ENCODE measurements at places on chromosomes 2 and 18. TPM values are rescaled to one million over a fixed set of nuclear protein-coding genes. Genes with fewer than 3 reads are reported as not detected.

The GPR45 gene
- total RNA-seq: not detected

The HOXD13 gene
- total RNA-seq: not detected

The RAB6D gene
- total RNA-seq: 0.22 TPM

The HOXD12 gene
- total RNA-seq: not detected

The RAB6C gene
- not detected for total RNA-seq

The ALKAL2 gene
- total RNA-seq: 10.4 TPM

The MOGAT1 gene
- total RNA-seq: 0.67 TPM

The LRP1B gene
- total RNA-seq: not detected

The SOWAHC gene
- total RNA-seq: 17.8 TPM

The PAX8 gene
- not detected for total RNA-seq

The CYP26B1 gene
- total RNA-seq: 0.36 TPM

The VIT gene
- not detected for total RNA-seq

DNA sequence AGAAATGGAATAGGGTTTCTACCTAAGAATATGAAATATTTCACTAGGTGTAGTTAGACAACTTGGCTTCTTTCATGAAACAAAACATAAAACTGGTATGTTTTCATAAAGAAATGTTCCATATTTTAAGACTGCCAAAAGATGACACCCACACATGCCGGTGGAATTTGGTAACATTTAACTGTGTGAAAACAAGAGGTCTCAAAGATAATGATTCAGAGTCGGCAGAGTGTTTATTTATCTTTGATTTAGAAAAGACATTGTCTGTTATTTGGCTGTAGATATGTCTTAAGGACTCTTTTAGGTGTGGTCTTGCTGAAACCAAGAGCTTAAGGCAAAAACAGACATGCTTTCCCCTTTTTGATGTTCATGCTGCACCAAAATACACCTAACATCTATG lies 63.5 kb upstream of the FN1 start:
- DNase-seq: no peak

- no peak for DNase-seq
Observed at GRCh38 chr2:234702731-234703225, 205.9 kb upstream of the ARL4C start.

- DNase-seq: no peak
Observed at GRCh38 chr2:160506371-160507045, 12.9 kb upstream of the RBMS1 start.

- DNase-seq: no peak
Observed at GRCh38 chr18:49028091-49028490, 77.3 kb upstream of the SMAD7 start.

GRCh38 chr2:196075196-196075595 lies 6.6 kb upstream of the DNAH7 start:
- no peak for DNase-seq

GRCh38 chr2:47784352-47784851 lies 1.5 kb downstream of the MSH6 start:
- no peak for DNase-seq

GRCh38 chr2:199987586-199987985 lies 32.2 kb downstream of the MAIP1 start:
- no peak for DNase-seq

DNA sequence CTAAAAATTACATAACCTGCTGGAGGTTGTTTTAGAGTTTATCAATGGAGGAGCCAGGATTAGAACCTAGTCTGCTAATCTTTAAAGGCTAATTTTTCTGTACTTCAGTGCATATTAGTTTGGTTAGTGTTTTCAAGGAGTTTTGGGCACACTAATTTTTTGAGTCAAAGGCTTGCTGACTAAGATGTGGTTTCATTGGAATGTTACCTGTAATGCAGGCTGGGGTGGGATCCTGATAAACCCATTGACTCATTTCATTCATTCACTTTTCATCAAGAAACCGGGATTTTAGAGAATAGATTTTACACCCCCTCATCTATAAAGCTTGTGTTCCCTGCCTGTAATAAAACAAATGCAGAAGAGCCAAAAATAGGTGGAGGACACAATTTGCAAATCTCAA lies 91.9 kb upstream of the IL1R2 start:
- no peak for DNase-seq

DNA sequence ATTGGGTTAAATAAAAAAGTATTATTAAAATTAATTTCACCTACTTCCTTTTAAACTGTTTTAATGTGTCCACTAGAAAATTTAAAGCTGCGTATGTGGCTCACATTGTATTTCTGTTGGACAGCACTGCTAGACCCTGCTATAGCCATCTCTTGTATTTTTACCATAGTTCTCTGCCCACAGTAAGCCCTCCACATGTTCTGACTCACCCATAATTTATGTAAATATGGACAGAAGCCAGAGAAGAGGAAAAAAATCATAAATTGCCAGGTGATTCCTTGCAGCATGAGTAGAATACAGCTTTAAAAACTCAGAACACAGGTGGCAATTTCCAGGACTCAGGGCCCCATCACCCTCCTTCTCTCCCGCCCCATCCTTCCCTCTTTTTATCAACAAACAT lies 142.4 kb upstream of the MEX3C start:
- no peak for DNase-seq

- DNase-seq: peak; percentile 93
Observed at GRCh38 chr2:120206022-120206581, 17.1 kb downstream of the TMEM185B start.

DNA sequence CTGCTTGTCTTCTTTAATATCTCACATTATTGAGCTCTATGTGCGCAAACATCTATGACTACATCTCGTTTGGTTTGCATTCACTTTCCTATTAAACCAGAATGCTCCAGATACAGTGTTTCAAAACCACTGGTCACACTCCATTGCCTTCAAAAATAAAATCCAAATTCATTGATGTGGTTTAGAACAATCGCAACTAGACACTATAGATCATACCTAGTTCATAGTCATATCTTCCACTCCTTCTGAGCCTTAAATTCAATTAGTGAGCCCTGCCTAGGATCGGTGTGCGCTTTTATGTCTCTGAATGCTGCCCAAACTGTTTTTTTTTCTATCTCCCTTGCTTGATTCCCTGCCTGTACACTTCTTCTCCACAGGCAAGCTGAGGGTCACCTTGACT lies 238.5 kb upstream of the RGPD4 start:
- no peak for DNase-seq

- DNase-seq: no peak
Observed at GRCh38 chr18:63817441-63818051, 42.3 kb downstream of the SERPINB7 start.

- DNase-seq: no peak
Observed at GRCh38 chr2:120704696-120705095, 31.0 kb upstream of the GLI2 start.

DNA sequence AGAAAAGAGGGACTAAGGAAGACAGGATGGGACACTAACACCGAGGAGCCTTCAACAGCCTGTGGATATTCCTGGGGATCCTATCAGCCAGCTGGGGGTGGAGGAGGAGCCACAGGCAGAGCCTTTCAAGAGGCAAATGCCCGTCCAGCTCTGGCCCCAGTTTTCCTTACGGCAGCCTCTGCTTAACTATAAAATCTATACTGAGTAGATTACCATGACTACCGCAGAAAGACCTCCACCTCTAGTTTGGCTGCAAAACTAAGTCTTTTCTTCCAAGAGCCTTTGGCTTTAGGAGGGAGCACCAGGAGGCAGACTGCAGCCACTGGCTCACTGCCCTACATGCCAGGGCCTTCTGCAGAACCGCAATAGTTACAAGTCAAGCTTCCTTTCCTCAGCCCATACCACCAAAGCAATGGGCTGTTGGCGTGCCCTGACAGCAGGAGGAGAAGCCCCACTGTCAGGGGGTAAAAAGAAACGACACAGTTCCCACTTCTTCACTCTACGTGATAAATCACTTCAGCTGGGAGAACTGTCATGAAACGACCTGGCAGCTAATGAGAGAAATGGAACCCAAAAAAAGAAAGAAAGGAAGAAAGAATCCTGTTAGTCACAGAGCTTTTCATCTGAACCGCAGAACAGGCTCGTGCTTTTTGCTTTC lies 25.1 kb upstream of the CREB1 start:
- no peak for DNase-seq

GRCh38 chr2:182610231-182610630 lies 105.8 kb upstream of the DNAJC10 start:
- DNase-seq: no peak

DNA sequence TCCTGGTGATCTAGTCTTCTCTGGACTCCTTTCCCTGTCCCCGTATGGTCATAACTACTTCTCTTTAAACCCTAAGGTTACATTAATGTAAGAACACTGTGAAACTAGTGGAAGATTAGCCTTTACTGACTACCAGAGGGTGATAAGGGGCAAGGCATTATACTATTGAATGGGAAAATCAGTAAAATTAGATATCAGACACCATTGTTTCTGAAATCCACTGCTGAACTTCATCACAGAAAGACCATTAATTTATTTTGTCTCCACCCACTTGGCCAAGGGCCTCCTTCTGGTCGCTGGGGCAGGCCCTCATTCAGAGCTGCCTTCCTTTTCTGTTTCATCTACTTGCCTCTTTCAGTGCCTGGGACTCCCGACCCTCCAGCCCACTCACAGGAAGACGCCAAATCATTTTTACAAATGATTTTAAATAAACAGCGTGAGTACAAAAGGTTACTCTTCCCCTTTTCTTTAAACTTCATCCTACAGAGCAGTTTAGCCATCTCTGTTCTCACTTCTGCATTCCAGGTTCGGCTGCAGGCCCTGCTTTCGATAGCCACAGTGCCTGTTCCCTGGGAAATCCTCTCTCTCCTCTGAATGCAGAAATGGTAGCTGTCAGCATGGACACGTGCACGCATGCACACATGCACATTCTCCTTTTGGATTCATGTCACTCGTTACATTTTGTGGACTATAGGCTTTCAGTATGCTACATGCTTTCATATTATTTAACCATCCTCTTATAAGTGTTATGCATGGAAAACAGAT lies 70.3 kb upstream of the DOCK10 start:
- DNase-seq: no peak

DNA sequence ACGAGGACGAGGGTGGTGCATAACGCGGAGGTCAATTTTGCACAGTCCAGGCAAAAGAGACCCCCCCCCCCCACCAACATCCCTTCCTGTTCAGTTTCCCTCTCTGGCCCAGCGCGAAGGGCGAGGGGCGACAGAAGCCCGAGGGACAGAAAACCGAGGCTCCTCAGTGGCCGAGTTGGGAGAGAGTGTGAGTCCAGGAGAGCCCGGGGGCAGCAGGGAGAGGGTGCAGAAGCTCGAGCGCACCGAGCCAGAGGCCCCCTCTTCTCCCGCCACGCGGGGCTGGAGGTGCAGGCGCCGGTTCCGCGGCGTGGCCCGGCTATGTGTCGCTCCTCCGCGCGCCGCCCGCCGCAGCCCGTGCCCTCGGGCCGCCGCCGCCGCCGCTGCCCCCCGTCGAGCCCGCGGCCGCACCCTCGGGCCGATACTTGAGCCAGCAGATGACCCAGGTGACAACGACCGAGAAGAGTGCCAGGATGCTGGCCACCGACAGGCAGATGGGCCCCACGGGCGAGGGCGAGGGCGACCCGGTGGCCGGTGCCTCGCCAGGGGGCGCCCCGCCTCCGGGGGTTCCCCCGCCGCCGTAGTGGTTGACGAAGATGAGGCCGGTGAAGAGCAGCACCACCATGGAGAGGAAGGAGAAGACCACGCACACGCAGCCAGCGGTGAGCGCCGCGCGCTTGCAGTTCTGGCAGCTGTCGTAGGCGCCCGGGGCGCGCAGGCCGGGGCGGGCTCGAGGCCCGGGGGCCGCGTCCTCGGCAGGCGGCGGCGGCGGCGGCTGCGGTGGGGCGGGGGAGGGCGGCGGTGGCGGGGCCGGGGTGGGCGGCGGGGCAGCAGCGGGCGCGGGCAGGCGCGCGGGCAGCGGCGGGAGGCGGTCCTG lies 20.2 kb upstream of the PAX3 start:
- DNase-seq: peak; percentile 69

GRCh38 chr2:168697668-168698121 lies 104.7 kb upstream of the NOSTRIN start:
- no peak for DNase-seq

DNA sequence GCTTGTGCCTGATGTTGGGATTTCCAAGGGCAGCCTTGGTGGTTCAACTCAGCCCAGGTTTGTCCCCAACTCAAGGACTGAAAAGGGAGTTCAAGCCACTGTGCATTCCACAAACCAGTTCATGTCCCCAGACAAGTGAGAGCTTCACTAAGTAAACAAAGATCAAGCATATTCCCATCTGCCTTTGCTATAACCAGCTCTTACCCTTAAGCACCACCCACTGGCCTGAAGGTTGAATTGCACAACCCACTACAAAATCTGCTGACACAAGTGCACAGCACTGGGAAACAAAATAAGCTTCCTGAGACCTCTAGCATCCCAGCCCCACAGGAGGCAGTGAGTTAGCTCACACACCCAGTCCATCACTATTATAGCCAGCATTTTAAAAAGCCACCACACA lies 516.7 kb downstream of the NR4A2 start:
- peak; percentile 54 for DNase-seq

DNA sequence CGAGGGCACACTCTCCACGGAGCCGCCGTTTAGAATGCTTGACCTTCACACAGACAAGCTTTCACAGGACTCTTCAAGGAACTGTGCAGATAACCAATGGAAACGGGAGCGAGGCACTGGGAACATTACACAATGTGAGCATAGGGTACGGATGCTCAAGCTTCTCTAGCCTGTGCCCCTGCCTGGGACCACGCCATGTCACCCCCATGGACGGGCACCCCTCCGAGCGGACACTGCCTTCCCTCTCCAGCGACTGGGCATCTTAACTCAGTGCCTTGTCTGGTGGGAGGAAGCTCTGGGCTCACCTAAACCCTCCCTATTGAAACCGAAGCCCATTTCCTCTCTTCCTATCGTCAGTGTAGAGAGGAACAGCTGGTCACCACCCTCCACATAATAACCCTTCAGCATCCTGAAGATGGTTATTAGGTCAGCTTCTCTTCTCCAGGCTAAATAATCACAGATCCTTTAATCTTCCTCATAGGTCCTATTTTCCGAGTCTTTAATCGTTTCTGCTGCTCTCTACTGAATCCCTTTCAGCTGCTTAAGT lies 626.7 kb downstream of the GALR1 start:
- no peak for DNase-seq

GRCh38 chr2:136024616-136025015 lies 39.2 kb upstream of the DARS1 start:
- no peak for DNase-seq

- no peak for DNase-seq
Observed at GRCh38 chr2:122129399-122129798, 373.9 kb downstream of the TSN start.

DNA sequence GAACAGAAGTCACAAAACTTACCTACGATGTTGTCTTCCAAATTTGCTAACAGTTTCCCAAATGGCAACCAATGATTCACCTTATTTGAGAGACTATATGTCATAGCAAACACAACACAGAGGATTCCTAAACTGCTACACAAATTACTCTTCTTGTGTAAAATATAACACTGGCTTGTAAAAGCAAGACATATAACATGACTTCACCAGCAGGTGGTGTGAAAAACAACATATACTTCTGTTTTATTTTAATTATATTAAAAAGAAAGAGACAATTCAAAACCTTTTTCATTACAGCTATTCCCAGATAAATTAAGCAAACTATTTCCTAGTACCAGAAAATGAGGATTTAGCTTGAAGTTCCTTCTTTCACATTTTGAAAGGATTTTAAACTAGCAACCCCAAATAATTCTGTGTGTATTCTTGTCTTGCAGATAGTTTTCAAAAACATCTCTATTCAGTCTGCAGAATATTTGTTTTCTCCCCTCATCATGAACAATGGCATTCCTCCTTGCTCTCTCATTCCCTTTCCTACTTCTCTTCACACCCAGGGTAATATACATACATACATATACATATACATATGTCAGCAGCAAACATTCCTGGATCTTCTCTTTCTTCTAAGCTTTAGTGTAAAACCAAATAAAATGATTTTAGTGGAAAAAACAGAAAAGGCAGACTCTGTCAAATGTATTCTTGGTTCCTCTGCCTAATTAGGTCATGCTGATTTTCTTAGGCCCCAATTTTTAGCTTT lies 62.1 kb downstream of the SCN3A start:
- DNase-seq: no peak

Data from H1 (cell line).